ENCODE measurements at places on chromosomes 3 and 15.

- DNase-seq: no peak
These were observed 15.2 kb downstream of the NRROS start for GRCh38 chr3:196654735-196655090.

DNA sequence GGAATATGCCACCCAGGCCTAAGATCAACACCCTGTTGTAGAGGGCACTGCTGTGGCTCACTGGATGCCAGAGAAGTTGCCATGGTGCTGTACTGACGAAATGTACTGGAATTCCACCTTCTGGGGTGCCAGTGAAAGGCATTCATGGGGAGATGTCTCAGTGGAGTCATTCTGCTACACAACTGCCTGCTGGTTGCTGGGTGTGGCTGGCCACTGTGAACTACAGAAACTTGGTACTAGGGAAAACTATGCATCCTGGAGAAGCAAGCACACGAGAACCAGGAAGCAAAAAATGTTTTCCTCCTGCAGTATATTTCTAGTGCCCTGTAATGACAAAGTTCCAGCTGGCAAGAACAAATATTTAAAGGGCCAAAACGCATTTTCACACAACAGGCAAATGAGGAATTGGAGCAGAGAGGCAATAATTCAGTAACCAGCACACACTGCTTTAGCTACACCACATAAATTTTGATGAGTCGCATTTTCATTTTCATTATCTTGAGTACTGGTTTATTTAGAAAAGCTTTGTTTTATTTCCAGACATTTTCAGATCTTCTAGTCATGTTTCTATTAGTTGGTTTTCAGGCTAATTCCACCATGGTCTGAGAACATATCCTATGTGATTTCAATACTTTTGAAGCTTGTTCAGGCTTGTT lies 18.3 kb upstream of the RFX7 start:
- DNase-seq: no peak

DNA sequence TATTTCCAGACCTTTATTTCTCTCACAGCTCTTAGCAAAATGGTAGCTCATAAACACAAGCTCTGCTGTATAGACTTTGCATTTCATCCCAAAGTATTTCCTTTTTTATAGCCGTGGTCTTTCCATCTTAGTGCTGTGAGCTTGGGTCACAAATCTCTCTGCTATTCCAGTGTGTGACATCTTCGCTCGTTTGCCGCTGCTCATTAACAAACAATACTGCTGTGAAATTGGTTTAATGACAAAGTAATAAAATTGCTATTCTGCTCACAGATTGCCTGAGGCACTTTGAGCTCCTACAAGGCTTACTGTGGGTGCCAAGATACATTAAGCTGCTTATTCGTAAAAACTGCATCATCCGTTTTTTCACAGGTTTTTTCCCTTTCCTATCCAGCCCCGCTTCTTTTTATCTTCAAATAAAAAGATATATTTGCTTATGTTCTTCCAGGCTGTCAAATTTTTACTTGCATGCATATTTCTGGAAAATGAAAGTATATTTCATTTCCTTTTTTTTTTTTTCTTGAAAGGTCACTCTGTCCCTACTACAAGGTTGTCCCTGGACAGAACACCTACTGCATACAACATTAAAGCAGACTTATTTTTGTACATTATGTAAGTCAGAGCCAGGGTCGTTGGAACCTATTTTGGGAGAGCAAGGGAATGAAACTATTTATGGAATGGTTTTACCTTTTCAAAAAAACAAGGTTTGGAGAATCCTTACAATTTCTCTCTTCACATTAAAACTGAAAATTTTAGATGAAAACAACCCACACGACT lies 174.5 kb downstream of the MEIS2 start:
- no peak for DNase-seq

- DNase-seq: no peak
These were observed 435 bp downstream of the SLC35G2 start for GRCh38 chr3:136819392-136819730.

- no peak for DNase-seq
These were observed 88.2 kb downstream of the CCR1 start for GRCh38 chr3:46119709-46120498.

- DNase-seq: no peak
These were observed 40.2 kb downstream of the ARPP21 start for GRCh38 chr3:35679409-35680080.

DNA sequence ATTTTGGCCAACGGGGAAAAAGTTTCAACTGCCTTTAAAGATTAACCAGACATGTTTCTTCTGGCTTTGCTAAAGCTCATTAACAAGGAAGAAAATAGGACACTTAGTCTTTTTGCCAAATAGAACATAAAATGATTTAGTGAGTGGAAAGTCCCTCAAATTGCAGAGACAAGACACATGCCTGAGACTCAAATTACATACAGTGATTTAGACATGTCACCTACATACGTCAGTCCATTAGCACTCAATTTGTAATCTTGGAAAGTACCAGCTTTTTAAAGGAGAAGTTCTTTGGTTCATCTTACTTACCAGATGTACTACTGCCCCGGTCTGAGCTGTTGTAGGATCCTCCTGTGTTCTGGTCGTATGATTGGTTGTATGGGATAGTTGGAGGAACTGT lies 1134.2 kb downstream of the ROBO1 start:
- DNase-seq: no peak

DNA sequence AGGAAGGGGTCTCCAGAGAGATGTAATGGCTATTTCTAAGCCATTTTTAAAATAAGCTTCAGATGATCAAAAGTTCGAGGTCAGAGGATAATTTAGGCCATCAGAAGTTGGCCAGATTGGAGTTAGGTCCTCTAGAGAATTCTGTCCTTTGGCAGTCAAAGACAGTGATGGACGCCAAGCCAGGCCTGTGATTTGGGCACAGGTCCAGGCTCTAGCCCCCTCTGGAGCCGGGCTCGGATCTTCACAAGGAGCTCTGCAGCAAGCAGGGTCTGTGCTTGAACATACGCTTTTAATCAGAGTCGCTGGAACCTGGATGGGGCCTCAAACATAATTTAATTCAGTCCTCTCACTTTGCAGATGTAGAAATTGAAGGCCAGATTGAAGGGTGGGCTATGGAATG lies 151.4 kb upstream of the BCL6 start:
- no peak for DNase-seq

DNA sequence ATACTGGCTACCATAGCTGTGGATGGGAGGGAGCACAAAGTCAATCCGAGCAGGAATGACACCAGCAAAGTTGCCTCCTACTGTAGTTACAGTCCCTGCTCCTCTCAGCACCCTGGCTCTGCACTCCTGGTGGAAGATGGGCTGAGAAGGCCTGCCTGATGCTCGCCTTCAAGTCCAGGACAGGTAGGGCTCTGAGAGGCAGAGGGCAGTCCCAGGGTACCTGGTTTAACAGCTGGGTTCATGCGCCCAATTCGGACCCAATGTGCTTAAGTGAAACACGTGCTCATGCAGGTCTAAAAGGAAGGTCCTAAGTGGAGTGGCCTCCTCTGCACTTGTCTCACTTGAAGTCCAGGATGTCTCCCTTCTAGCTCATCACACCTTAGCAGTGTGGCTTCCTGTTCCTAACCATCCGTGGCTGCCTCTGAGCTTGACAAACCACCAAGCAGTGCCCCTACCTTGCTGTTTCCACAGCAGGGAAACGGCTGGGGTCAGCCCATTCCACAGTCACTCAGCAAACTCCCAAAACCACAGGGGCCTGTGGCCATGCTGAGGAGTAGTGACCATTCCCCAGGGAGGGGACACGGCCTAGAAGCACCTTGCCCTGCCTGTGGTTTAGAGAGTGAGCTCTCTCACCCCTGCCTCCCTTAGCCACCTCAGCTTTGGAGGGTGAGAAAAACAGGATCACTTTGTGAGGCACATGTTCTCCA lies 3.9 kb upstream of the MUSTN1 start:
- no peak for DNase-seq

- DNase-seq: no peak
These were observed 492.6 kb downstream of the TUSC7 start for GRCh38 chr3:117201901-117202774.

- no peak for DNase-seq
These were observed 14.0 kb downstream of the VGLL4 start for GRCh38 chr3:11629716-11630115.

DNA sequence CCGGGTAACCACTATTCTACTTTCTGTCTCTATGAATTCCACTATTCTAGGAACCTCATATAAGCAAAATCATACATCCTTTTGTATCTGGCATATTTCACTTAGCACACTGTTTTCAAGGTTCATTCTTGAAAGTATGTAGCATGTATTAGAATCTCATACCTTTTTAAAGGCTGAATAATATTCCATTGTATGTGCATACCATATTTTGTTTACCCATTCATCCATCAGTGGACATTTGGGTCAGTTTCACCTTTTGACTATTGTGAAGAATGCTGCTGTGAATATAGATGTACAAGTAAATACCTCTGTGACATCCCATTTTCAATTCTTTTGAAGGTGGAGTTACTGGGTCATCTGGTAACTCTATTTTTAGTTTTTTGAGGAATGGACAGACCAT lies 36.6 kb upstream of the SEC22A start:
- no peak for DNase-seq

DNA sequence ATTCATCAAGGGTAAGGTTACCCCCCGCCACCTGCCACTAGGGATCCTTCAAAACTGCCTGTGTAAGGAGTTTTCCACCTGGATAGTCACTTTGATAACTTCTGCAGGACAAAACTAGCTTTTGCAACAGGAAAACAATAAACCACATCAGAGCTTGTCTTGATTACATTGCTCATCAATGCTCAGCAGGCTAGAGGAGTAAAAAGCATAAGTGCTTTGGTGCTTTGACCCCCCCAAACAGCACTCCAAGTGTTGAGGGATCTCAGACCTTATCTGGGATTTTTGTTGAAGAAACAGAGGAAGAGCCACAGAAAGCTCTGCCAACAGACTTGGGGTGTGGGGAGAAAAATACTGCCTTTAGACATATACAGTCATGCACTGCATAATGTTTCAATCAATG lies 10.8 kb upstream of the PHLDB2 start:
- DNase-seq: no peak

DNA sequence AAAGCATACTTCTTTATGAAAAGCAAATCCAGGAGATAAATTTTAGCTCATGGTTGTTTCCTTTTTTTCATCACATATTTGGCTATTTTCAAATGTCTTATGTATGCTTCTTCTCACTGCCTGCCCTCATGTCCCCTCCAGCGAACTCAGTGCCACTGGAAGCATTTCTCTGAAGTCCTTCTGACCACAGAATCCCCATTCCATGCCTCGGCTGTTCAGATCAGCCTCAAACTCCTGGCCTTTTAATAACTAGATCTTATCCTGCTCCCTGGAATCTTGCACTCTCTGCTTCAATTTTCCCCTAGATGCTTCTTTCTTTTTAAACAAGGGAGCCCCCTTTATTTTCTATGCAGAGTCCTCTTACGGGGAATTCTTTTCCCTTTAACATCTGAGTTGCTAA lies 10.1 kb downstream of the ETV5 start:
- DNase-seq: no peak

DNA sequence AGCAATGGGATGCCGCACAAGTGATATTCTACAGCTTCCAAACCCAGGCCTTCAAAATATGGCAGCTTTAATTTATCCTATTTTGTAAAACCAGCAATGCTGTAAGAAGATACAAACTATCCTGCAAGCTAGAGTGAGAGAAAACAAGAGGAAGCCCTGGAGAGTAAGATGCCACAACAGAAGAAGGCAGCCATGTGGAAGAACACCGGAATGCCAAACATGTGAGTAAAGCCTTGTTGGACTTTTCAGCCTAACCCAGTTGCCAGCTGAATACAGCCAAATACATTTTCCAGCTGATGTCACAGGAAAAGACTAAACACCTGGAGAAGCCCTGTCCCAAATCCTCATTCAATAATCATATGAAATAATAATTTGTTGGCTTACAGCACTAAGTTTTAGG lies 1115.1 kb upstream of the CADM2 start:
- DNase-seq: no peak

All from RWPE2 (cell line).